Natural killer cell treated with Interleukin-12 subunit alpha and Interleukin-12 subunit beta and Interleukin-15 and Interleukin-18, amount 100 ng/mL, for 72 hours (primary cell): ENCODE measurements at places on chromosomes 11 and 22. TPM values are rescaled to one million over a fixed set of nuclear protein-coding genes. Genes with fewer than 3 reads are reported as not detected.

The DEPDC7 gene
- 3.4 TPM for total RNA-seq

The DEUP1 gene
- not detected for total RNA-seq

The HEPN1 gene
- total RNA-seq, result not detected

The C11orf86 gene
- total RNA-seq, result not detected

The C22orf42 gene
- not detected for total RNA-seq

The ZNF214 gene
- total RNA-seq, result not detected

The SERPINH1 gene
- total RNA-seq, result 6.4 TPM

- no peak overlapping the region for H3K4me3 ChIP-seq
- no peak for DNase-seq
- no peaks in the 10 kb centered on the region for H3K36me3 ChIP-seq
- no peak overlapping the region for H3K27ac ChIP-seq
- H3K4me1 ChIP-seq, result no peaks in the 10 kb centered on the region
These were observed 67.2 kb upstream of the ALX4 start for GRCh38 chr11:44377121-44377520.

DNA sequence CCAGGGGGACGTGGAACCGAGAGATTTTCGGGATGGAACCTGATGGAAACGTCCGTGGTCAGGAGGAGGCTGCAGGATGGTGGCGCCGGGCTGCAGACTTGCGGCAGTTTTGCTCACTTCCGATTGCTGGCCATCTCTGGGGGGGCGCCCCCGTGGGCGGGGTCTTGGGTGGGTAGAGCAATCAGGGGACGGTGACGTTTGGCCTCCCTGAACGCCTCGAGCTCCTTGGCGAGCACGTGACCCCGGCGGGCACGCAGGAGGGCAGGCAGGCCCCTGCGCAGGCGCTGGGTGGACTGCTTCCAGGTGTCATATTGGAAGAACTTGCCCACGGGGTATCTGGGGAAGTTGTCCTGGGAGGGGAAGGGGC, 6.3 kb downstream of the IGF2 start:
- H3K27ac ChIP-seq, result no peak overlapping the region
- H3K36me3 ChIP-seq, result peaks cover 9% of the 10 kb centered on the region
- no peak for DNase-seq
- no peak overlapping the region for H3K4me3 ChIP-seq

DNA sequence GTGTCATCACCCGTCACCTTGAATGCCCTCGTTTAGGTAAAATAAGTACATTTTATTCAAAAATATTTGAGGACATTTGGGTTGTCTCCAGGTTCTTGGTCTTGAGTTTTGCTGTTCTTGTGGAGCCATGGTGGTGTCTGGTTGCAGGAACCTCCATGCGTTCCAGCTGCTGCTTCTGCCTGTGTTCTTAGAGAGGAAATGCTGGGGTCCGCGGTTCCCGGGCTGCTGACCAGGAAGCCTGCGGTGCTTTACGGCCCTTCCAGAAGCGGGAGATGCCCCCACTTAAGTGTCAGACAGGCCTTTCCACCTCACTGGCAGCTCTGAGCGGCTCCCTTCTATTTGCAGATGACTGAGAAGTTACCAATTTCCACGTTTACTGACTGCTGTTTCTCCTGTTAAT, 66.8 kb downstream of the LRP5 start:
- H3K4me1 ChIP-seq, result peaks cover 8% of the 10 kb centered on the region
- no peak overlapping the region for H3K27ac ChIP-seq
- H3K4me3 ChIP-seq, result no peak overlapping the region
- no peak for DNase-seq
- H3K36me3 ChIP-seq, result no peaks in the 10 kb centered on the region

GRCh38 chr11:115470928-115471327, 33.3 kb downstream of the CADM1 start:
- H3K27me3 ChIP-seq, result peaks cover 13% of the 10 kb centered on the region
- H3K4me1 ChIP-seq, result no peaks in the 10 kb centered on the region
- no peak overlapping the region for H3K4me3 ChIP-seq
- DNase-seq, result no peak

DNA sequence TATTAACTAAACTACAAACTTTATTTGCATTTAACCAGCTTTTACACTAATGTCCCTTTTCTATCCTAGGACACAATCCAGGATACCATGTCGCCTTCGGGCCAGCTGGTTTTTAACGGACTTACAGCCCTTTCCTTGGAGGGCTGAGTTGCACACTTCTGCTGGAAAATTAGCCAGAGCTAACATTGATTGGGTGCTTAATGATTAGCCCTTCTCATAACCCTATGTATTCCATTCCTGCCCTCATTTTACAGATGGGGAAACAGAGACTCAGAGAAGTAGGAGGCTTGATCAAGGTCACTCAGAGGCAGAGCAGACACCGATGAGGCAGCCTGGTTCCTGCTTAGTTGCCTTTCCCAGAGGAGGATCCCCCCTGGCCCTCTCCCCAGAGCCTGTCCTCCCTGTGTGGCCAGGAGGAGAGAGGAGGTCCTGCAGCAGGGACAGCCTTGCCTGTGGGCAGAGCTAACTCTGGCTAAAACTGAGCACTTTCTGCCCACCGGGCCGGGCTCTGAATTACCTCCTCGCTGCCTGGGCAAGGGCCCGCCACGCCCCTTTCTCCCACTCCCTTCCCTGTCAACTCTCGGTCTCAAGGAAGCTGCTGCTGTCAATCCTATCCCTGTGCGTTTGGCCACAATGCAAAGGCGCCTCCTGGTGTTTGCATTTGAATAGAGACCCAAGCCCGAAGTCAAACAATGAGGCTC, 59.6 kb upstream of the PAX6 start:
- no peak overlapping the region for H3K27ac ChIP-seq
- H3K4me1 ChIP-seq, result no peaks in the 10 kb centered on the region
- DNase-seq, result no peak
- H3K4me3 ChIP-seq, result no peak overlapping the region

GRCh38 chr11:69836401-69836800, 17.2 kb upstream of the FGF3 start:
- no peak for DNase-seq
- H3K27me3 ChIP-seq, result peaks cover 39% of the 10 kb centered on the region
- peaks cover 5% of the 10 kb centered on the region for H3K4me1 ChIP-seq
- H3K4me3 ChIP-seq, result no peak overlapping the region
- H3K27ac ChIP-seq, result no peak overlapping the region

- H3K36me3 ChIP-seq, result peaks cover 17% of the 10 kb centered on the region
- no peak overlapping the region for H3K27ac ChIP-seq
- no peak for DNase-seq
- H3K4me1 ChIP-seq, result no peaks in the 10 kb centered on the region
- H3K27me3 ChIP-seq, result no peaks in the 10 kb centered on the region
These were observed 2269.3 kb upstream of the RAG2 start for GRCh38 chr11:38867338-38867737.

GRCh38 chr11:128620309-128621100, 33.1 kb upstream of the ETS1 start:
- H3K4me1 ChIP-seq, result peaks cover 63% of the 10 kb centered on the region
- no peaks in the 10 kb centered on the region for H3K36me3 ChIP-seq
- H3K27ac ChIP-seq, result peak overlapping the region; percentile 95
- H3K27me3 ChIP-seq, result no peaks in the 10 kb centered on the region
- peak overlapping the region; percentile 16 for H3K4me3 ChIP-seq

DNA sequence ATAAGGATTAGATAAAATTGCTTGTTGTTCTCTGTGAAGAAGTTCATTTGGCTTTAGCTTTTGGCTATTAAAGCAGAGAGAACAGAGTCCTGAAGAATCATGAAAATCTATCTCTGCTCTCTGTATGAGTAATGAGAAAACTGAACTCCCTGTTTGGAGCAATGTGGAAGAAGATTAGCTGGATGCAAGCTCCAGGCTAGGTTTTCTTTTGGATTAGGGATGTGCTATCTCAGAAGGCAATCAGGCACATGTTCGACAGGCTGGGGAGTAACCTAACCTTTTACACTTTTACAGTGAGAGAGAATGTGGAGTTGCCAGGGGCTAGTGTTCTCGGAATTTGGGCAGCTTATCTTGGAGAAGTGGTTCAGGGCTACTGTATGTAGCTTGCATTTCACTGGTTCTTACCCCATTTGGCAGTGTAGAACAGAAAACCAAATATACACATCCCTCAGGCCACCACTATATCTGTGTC, 8.5 kb upstream of the SLN start:
- peaks cover 11% of the 10 kb centered on the region for H3K27me3 ChIP-seq
- H3K27ac ChIP-seq, result no peak overlapping the region
- H3K4me1 ChIP-seq, result no peaks in the 10 kb centered on the region
- no peak overlapping the region for H3K4me3 ChIP-seq
- no peak for DNase-seq

DNA sequence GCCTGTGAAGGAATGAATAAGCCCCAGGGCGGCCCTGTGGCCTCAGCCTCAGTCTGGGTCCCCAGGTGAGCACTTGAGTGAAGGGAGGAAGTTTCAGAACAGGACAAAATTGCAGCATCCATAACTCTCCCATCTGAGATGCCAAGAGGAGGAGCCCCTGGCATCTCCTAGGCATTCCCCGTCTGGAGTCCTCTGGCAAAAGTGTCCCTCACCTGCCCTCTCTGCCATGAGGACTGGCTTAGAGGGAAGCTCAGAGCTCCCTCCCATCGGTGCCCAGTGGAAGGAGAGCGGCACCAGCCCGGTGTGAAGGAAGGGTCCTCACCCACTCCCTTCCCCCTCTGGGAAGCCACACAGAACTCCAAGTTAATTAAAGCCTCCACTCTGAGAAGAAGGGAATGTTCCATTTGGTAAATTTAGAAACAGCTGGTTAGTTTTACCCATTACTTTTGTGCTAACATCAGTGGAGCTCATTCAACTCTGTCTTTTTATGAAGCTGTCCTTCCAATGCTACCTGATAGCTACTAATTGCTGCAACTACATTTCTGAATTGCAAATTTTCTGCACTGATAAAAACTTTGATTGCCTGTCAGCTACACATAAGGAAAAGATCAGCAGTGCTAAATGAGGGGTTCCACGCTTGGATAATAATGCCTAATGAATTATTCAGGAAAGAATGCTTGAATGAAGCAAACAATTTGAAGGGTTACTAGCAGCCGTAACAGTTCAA, 123.3 kb upstream of the RCN1 start:
- peaks cover 9% of the 10 kb centered on the region for H3K27me3 ChIP-seq
- no peaks in the 10 kb centered on the region for H3K36me3 ChIP-seq
- no peaks in the 10 kb centered on the region for H3K4me1 ChIP-seq
- DNase-seq, result no peak
- no peak overlapping the region for H3K27ac ChIP-seq

DNA sequence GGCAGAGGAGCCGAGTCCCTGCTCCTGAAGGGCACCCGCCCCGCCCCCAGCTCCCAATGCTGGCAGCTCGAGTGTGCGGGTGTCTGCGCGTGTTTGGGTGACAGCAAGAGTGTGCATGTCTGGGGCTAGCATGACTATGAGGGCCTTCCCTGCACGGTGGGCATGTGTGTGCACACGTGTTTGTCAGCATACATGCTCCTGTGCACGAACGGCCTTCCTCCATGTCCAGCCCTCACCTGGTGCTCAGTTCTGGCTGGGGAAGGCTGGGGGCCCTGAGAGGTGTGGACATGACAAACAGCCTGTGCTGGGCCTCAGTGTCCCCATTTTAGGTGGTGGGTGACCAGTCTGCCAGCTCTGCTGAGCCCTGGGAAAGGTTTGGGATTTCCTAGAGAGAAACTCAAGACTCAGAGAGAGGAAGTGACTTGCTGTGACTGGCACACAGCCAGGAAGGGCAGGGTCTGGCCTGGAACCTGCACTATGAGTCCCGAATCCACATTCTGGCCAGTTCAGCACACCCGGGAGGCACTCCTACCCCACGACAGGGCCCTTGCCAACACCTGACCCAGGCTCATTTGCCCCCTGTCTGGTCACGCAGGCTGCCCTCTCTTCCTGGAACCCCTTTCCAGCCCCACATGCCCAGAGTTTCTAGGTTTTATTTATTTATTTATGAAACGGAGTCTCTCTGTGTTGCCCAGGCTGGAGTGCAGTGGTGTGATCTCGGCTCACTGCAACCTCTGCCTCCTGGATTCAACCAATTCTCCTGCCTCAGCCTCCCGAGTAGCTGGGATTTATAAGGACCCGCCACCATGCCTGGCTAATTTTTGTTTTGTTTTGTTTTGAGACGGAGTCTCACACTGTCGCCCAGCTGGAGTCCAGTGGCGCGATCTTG, 3.3 kb upstream of the SHISA8 start:
- H3K36me3 ChIP-seq, result no peaks in the 10 kb centered on the region
- no peak overlapping the region for H3K4me3 ChIP-seq
- no peak overlapping the region for H3K27ac ChIP-seq
- H3K4me1 ChIP-seq, result peaks cover 5% of the 10 kb centered on the region

GRCh38 chr11:95577716-95578460, 211.7 kb downstream of the FAM76B start:
- DNase-seq, result no peak
- no peaks in the 10 kb centered on the region for H3K36me3 ChIP-seq
- no peak overlapping the region for H3K4me3 ChIP-seq
- H3K4me1 ChIP-seq, result no peaks in the 10 kb centered on the region

GRCh38 chr11:118619444-118620197, 12.2 kb downstream of the PHLDB1 start:
- peaks cover 11% of the 10 kb centered on the region for H3K27me3 ChIP-seq
- no peak for DNase-seq
- H3K4me3 ChIP-seq, result no peak overlapping the region

DNA sequence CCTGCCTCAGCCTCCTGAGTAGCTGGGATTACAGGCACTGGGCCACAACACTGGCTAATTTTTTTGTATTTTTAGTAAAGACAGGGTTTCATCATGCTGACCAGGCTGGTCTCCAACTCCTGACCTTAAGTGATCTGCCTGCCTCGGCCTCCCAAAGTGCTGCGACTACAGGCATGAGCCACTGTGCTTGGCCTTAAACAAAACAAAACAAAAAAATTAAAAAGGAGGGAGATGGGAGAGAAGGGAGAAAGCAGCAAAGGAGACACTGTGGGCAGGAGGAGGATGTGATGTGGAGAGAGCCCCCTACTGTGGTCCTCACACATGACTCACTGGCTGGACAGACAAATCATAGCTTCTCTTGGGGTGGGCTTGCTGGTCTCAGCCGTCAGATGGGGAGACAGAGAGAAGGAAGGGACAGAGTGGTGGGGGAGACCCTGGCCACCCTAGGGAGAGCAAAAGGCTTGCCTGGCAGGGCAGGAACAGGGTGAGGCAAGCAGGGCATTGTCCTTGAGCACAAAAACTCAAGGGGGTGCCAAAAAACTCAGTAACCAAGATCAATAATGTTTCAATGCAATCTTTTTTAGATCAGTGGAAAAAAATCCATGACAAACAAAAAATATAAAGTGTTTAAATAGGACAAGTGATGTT, 31.6 kb downstream of the TPST2 start:
- no peak for DNase-seq
- H3K4me3 ChIP-seq, result no peak overlapping the region
- H3K36me3 ChIP-seq, result no peaks in the 10 kb centered on the region
- peaks cover 56% of the 10 kb centered on the region for H3K4me1 ChIP-seq

DNA sequence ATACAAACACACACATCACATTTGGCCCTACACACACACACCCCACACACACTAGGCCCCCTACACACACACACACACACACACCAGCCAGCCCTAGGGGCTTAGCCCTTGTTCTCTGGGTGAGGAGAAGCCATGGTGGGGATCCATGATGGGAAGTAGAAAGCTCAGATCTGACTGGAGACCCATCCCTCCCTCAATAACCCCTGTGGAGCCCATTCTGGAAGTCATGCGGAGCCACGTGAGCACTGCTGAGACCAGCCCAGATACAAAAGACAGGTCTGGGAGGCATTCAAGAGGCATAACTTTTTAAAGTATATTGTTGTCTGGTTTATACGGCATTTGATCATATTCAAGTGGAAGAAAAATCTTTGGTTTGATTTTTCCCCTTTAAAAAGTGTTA, 448.5 kb downstream of the SOX6 start:
- no peaks in the 10 kb centered on the region for H3K36me3 ChIP-seq
- H3K4me1 ChIP-seq, result no peaks in the 10 kb centered on the region
- no peak for DNase-seq

- no peak overlapping the region for H3K27ac ChIP-seq
- no peak overlapping the region for H3K4me3 ChIP-seq
These were observed 16.0 kb downstream of the RASD2 start for GRCh38 chr22:35556666-35557065.

- H3K27ac ChIP-seq, result no peak overlapping the region
- no peak overlapping the region for H3K4me3 ChIP-seq
- H3K36me3 ChIP-seq, result peaks cover 4% of the 10 kb centered on the region
- no peak for DNase-seq
- no peaks in the 10 kb centered on the region for H3K27me3 ChIP-seq
These were observed 6.5 kb downstream of the ASPHD2 start for GRCh38 chr22:26435327-26436093.
